ENCODE measurements at places on chromosomes 2 and 18. TPM values are rescaled to one million over a fixed set of nuclear protein-coding genes. Genes with fewer than 3 reads are reported as not detected.

DNA sequence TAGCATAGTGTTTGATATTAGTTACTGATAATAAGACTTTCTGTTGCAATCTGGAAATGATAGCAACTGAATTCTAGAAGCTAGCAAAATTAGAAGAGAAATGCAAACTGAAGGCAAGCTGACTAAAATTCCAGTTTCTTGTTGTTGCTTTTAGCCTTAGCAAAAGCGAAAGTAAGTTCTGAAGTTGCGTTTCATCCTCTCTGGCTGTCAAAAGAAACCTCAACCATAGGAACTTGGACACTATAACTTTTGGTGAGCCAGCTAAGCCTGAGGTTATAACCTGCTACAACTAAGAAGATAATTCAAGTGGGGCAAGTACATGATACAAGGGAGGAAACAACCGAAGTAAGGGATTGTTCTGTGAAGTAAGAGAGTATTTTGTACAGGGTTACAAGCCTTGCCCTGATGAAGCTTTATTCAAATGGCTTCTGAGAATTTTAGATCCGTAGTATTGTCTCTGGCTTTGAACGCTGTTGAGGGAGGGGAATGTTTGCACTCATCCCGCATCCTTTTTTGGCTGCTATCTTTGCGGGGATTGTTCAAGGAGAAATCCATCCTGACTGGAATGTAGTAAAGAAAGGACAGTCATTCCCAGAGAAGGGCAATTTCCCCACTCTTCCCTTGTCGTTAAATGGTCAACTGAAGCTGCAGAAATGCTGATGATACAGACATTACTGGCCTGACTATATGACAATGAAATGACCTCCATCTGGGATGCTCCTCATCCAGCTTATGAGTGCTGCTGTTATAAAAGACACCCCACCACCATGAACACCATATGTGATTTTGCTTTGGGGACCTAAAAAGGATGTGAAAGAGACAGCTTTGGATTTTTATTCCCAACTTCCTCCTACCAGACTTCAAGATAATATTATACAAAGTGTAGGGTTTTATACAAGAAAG, 7.0 kb upstream of the TMX3 start:
- no peak for DNase-seq

The TSPYL6 gene
- not detected for total RNA-seq

DNA sequence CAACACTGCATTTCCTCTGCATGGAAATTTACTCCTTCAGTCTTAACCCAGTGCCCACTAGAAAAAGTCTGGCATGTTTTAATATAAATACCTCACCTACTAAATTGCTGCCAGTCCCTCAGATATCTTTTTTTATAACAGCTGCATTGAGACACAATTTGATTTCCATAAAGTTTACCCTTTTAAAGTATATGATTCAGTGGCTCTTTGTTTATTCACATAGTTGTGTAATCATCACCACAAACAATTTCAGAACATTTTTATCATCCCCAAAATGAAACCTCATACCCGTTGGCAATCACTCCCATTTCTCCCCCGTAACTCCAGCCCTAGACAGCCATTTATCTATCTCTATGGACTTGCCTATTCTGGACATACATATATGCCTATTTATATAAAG, 17.0 kb upstream of the FRZB start:
- no peak for DNase-seq

The REG3G gene
- total RNA-seq, result 171 TPM

DNA sequence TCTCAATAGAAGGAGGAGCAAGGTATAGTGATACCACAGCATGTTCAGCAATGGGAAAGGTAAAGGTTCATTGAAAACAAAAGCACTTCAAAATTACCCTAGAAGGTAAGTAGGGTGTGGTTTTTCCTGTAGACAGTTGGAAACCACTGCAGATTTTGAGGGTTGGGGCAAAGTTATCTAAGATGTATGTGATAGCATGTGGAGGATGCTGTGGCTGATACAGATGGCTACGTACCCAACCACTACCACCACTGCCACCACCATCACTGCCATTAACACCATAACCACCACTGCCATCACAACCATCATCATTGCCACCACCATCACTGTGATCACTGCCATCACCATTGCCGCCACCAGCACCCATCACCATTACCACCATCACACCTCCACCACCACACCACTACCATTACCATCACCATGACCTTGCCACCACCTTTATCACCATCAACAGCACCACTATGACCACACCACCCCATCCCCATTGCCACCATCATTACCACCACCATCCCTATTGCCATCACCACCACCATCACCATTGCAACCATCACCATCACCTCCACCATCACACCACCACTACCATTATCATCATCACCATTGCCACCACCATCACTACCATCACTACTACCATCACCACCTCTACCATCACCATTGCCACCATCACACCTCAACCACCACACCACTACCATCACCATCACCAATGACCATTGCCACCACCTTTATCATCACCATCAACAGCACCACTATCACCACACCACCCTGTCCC, 3.7 kb downstream of the TMSB10 start:
- DNase-seq, result no peak

DNA sequence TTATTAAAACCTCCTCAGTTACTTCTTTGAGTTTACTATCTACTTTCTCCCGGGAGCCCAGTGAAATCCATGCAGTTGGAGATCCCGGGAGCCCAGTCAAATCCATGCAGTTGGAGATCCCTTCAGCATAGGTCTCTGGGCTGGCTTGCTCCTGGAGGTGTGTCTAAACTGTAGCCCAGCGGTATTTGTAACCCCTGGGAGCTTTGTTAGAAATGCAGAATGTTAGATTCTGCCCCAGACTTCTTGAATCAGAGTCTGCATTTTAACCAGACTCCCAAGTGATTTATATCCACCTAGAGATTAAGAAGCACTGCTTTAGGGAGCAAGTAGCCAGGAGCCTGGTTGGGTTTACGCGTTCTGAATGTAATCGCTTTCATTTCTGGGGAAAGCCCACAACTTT, 54.5 kb downstream of the ARHGAP28 start:
- DNase-seq, result no peak

The CDKL4 gene
- total RNA-seq, result 0.52 TPM

GRCh38 chr2:69116438-69116837, 103.5 kb downstream of the ANTXR1 start:
- DNase-seq, result no peak

- no peak for DNase-seq
These were observed 316.8 kb downstream of the PIK3C3 start for GRCh38 chr18:42271647-42272414.

DNA sequence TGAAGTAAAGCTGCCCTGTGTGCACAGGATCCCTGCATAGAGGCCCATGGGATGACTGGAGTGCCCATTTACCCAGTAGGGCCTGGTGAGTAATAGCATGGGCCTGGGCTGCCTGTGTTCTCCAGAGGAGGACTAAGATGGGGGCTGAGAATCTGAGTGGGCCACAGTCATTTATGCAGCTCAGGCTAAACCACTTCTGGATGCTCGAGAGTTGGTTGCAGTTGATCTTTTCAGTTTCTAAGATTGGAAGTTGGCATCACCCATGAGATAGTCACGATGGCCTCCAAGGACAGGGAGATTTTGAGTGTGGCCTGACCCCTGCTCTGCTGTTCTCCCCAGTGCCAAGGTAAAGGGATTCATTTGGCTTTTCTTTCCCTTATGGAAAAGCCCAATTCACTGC, 179.1 kb upstream of the SPRED2 start:
- no peak for DNase-seq

The ST8SIA5 gene
- total RNA-seq, result 1.6 TPM

DNA sequence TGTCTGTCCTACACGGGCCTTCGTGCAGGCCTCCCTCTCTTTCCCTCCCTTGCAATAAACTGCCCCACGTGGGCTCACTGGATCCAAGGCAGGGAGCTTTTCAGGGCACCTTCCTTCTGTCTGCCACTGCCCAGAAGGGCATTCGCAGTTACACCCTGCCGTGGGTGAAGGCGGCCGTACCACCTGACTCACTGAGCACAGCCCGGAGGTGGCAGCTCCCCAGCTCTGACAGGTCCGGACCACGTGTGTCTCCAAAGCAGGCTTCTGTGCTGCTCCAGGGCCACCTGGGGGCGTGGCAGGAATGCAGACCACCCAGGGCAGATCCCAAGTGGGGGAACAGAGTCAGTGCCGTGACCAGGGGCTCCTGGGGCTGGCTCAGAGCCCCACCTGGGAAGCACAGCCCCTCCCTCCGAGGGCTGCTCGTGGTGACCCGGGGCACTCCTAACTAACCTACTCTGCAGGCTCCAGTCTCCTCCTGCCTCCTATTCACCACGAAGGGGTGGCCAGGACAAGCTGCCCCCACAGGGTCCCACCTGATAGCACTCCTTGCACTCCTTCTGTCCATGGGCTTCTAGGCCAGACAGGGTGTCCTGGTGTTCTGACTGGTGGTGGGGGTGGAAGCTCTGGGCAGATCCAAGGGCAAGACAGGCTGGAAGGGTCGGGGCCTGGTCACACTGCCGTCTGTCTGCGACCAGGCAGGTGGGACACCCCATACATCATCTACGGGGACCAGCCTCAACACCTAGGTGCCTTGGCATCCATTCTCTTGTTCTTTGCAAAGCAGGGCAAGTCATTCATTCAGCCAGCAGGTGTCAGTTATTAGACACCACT, 9.7 kb downstream of the SNED1 start:
- DNase-seq, result no peak

The NAT8 gene
- not detected for total RNA-seq
